Adrenal gland (tissue), 19 donors: ENCODE measurements at places on chromosomes 4 and X.

GRCh38 chr4:38162240-38162784, 202.1 kb downstream of the PTTG2 start:
- DNase-seq, result peak; percentile 30

- no peak for DNase-seq
These were observed 11.9 kb downstream of the TSC22D3 start for GRCh38 chrX:107763647-107764046.

- DNase-seq, result no peak
These were observed 324.4 kb downstream of the FAT4 start for GRCh38 chr4:125639182-125639621.

DNA sequence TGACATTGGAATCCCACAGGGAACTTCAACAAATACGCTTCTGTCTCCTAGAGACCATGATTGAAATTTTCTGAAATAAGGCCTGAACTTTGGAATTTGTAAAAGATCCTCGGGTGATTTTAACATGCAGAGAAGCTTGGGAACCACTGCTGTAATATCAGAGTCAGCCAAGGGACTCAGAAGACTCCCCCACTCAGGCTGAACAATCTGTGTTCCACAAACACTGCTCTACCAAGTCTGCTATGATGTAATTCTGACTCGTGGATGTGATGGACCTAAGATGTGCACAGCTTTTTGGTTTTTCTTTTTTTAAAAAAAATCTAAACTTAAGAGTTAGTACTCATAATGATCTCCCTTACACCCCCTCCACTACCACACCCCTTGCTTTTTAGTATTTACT, 26.0 kb downstream of the LRP2BP start:
- no peak for DNase-seq

GRCh38 chr4:173532725-173533511, 2.9 kb upstream of the HAND2 start:
- no peak for DNase-seq

GRCh38 chrX:19798423-19798822, 89.0 kb downstream of the SH3KBP1 start:
- DNase-seq, result no peak

DNA sequence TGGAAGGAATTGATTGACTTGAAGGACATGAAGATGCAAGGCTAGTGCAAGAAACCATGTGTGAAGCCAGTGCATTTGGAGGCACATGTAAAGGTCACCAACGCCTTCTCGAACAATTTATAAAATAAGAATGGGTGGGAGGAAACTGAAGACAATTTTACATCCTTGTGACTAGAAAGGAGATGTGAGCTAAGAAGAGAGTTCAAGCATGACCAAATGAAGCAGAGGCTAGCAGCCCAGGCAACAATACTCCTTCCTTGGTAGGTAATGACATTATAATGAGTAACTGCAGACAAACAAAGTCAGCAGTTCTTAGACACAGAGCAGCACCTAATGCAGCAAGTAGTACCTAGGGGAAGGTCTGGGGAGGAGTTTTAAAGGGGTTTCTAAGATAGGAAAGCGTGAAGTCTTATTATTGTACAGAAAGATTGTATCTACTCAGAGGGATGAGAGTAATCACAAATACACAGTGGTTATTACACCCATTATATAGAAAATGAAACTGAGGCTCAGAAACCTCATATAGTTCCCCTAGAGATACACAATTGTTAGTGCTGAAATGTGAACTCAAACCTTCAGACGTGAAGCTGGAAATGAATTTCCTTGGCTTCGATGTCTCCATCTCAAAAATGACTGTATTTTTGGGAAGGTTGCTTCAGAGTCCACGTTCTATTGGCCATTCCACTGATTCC, 56.1 kb downstream of the ATXN3L start:
- DNase-seq, result no peak

DNA sequence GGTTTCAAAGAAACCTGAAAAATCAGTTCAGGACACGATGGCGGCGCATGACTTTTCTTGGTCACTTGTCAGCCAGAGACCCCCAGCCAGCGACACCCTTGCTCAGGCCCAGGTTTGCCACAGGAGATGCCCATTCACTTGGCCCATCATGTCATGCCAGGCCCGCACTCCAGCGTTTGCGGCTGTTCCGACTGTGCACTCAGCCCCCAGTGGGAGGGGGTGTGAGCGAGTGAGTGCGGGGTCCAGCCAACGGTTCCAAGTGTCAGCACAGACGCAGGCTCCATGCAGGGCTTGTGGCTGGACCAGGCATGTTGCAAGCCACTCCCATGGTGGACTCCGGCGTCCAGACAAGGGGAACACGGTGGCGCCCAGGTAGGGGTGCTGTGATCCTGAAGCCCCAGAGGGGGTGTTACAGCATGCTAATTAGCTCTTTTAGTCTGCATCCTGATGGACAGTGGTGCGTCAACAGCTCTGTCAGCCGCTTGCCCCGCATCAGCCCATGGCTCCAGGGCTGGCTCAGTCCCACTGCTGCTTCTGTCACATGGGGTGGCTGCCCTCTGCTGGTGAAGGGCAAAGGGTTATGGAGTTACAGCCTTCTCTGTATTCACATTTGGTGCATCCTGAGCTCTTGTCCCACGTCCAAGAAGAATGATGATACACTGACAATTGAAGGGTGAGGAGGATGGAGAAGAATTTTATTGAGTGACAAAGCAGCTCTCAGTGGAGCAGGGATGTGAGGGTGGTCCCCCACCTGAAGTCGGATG, 3.7 kb upstream of the MAEA start:
- no peak for DNase-seq

- no peak for DNase-seq
These were observed 25.7 kb downstream of the LAS1L start for GRCh38 chrX:65508851-65509250.

GRCh38 chr4:121077496-121077895, 5.2 kb upstream of the NDNF start:
- no peak for DNase-seq

GRCh38 chr4:153916273-153916755, 127.4 kb upstream of the SFRP2 start:
- no peak for DNase-seq
